ENCODE measurements at places on chromosomes 1 and 21. TPM values are rescaled to one million over a fixed set of nuclear protein-coding genes. Genes with fewer than 3 reads are reported as not detected.

GRCh38 chr1:241186716-241187115, 170.3 kb downstream of the RGS7 start:
- DNase-seq = peak; percentile 73

DNA sequence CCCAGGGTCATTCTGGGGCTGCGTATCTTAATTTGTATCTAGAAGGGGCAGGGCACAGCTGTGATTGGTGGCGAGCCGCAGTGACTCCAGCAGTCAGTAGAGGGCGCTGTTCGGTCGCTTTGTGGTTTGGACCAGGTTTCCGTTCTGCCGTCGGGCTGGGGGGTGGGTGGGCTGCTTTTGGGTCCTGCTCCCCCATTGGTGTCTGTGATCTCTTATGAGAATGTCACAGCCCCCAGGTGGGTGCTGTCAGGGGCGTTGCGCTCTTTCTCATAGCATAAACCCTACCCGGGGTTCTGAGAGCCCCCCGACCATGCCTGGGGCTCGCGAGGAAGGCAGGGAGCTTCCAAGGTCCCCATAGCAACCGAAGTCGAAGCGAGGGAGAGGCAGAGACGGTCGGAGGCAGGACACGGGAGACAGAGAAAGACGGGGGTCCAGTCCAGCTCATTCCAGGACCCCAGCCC, 5.4 kb downstream of the TFF3 start:
- peak; percentile 47 for DNase-seq

DNA sequence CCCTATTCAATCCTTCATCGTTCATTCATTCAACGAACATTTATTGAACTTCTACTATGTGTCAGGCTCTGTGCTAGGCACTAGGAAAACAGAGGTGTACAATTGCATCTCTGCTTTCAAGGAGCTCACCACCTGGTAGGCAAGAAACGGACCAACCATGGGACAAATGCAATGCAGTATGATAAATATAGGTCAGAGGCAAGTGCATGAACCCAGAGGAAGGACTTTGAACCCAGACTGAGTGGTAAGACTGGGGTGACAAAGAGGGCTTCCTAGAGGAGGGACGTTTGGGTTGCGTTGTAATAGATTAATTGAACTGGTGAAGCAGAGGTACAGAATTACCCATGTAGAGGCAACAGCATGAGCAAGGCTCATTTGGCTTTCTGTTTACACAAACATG, 16.4 kb downstream of the CD2 start:
- DNase-seq = no peak

- no peak for DNase-seq
Measured at GRCh38 chr1:245901565-245901964, 605.5 kb downstream of the SMYD3 start.

DNA sequence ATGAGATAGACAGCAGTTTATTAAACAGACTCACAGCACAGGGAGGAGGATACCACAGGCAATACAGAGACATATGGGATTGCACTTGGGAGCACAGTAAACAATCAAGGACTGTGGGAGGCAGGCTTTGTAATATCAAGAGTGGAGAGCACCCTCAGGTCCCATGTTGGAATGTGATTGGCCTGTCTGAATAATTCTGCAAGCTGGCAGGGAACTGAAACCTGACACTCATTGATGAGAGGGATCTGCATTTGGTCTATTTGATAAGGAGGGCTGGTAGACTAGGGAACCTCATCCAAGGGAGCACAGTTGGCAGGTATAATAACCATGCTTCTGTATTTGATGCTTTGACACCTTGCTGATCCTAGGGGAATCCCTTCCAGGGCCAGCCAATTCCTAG, 69.9 kb upstream of the PRMT6 start:
- DNase-seq = no peak

DNA sequence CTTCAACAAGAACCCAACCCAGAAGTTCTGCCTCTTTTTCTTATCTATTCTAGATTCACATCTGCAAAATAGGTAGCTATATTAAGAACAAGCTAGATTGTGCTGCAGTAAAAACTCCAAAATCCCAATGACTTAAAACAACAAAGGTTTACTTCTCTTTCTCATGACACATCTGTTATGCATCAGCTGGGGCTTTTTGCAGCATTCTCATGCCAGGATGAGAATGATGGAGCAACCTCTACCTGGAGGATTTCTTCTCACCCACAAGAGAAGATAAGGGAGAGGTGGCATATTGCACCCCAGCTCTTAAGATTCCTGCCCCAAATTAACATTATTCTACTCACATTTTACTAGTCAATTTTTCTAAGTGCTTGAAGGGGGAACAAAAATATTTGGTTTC, 152.3 kb upstream of the SPAG17 start:
- DNase-seq = no peak

- no peak for DNase-seq
Measured at GRCh38 chr1:25562101-25562927, 18.9 kb downstream of the LDLRAP1 start.

DNA sequence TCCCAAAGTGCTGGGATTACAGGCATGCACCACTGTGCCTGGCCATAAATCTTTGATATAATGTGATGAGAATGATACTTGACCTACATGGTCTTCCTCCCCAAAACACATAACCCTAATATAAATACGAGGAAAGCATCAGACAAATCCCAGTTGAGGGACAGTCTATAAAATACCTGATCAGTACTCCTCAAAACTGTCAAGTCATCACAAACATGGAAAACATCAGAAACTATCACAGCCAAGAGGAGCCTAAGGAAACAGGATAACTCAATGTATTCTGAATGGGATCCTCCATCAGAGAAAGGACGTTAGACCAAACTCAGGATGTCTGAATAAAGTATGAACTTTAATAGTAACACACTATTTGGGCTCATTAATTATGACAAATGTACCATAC, 172.4 kb downstream of the NTPCR start:
- no peak for DNase-seq

GRCh38 chr1:183841550-183841949, 36.6 kb downstream of the RGL1 start:
- no peak for DNase-seq

The ZSWIM5 gene
- total RNA-seq = 2.6 TPM

The C1orf226 gene
- 1.8 TPM for total RNA-seq

The TTLL7 gene
- 18.7 TPM for total RNA-seq

The PRR9 gene
- total RNA-seq = not detected

The GNAT2 gene
- total RNA-seq = 0.18 TPM
